ENCODE measurements at places on chromosomes 16 and 17.

GRCh38 chr17:73228748-73229236 is 32.9 kb downstream of the CPSF4L start:
- H3K4me3 ChIP-seq: no peak overlapping the region
- H3K4me1 ChIP-seq: peaks cover 68% of the 10 kb centered on the region
- H3K36me3 ChIP-seq: peaks cover 26% of the 10 kb centered on the region

DNA sequence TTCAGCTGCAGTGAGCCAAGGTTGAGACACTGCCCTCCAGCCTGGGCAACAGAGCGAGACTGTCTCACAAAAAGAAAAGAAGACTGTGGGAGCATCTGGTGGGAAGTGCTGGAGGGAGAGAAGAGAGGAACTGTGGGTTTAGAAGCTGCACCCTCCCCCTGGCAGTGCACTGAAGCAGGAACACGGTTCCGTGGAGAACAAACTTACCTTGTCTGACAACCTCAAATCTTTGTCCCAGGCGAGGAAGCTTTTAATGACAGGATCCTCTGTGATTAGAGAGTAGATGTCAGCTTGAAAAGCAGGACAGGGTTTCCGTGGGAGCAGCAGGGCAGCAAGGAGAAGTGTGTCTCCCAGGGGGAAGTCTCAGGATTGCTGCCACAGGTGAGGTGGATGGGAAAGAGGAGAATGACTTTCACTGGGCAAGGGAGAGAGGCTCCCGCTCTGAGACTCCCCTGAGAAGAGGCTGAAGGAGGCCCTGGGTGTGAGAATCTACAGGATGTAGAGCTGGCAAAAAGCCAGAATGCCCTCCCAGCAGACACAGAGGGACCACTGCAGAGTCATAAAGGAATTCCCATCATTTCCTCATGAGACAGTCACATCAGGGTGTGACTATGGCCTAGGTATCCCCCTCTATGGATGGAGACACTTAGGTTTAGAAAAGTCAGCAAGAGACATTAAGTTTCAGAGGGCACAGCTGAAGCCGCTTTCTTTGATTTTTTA is 22.9 kb downstream of the PRR11 start:
- no peaks in the 10 kb centered on the region for H3K4me1 ChIP-seq
- H3K4me3 ChIP-seq: no peak overlapping the region
- H3K27ac ChIP-seq: no peak overlapping the region
- DNase-seq: no peak
- peaks cover 68% of the 10 kb centered on the region for H3K36me3 ChIP-seq

GRCh38 chr16:52368859-52369258 is 178.1 kb downstream of the TOX3 start:
- no peaks in the 10 kb centered on the region for H3K27me3 ChIP-seq
- H3K27ac ChIP-seq: no peak overlapping the region
- no peaks in the 10 kb centered on the region for H3K36me3 ChIP-seq

- H3K36me3 ChIP-seq: peaks cover 9% of the 10 kb centered on the region
- no peak overlapping the region for H3K27ac ChIP-seq
- H3K4me1 ChIP-seq: peaks cover under 1% of the 10 kb centered on the region
- no peak for DNase-seq
- H3K27me3 ChIP-seq: no peaks in the 10 kb centered on the region
Observed at GRCh38 chr17:17191961-17192381, 14.2 kb downstream of the PLD6 start.

DNA sequence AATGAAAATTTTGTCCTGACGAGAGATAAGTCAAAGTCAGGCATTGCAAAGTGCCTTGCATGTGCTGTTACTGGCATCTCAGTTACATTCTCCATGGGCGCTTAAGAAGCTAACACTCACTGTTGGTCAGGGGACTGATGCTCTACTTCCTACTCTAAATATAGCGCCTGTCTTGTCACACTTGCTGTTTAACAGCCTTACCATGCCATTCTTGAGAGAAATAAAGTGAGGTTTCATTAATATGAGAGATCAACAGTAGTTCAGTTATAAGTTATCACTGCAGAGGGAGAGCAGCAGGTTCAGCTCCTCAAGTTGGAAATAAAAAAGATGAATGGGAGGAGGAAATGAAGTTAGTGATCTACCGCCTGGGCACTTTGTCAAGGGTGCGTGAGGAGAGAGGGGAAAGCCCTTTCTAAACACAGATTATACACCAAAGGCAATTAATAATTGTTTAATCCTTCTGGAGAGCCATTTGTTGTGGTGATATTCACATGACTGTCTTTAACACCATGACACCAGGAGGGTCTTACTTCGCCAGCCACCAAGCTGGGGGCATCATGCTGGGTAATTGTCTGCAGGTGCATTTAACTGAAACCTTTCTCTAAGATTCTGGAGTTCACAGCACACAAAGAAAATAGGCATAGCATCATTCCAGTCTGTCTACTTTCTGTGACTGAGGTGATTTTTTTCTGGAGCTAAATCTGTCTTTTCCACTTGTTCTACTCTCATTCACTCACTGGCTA is 568.7 kb upstream of the HSBP1 start:
- H3K36me3 ChIP-seq: no peaks in the 10 kb centered on the region
- H3K27me3 ChIP-seq: no peaks in the 10 kb centered on the region
- no peaks in the 10 kb centered on the region for H3K4me1 ChIP-seq
- DNase-seq: no peak

DNA sequence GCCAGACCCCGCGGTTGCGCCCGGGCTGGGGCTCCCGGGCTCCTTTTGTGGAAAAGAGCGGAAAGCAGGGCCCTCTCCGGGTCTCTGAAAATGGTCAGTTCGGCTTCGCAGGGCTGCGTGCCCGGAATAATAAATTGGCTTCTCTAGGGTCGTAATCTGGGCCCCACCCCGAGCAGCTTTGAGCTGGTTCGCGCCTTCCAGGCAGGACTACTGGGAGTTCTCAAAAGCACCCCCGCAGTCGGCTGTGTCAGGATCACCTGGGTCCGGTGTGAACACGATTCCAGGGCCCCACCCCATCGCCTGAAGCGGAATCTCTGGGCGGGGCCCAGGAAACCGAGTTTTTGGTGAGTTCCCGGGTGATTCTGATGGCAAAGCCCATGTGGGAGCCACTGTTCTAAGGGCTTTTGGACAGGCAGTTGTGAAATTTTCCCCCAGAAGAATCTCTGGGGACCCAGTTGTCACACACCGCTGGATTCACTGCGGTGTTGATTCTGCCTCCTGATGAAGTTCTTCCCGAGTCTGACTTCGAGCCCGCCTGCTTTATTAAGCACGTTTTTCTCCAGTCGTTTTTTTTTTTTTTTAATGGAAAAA is 77.0 kb downstream of the MRC2 start:
- H3K27me3 ChIP-seq: peaks cover 27% of the 10 kb centered on the region
- H3K36me3 ChIP-seq: no peaks in the 10 kb centered on the region
- peak overlapping the region; percentile 63 for H3K4me3 ChIP-seq
- no peak for DNase-seq
- H3K27ac ChIP-seq: no peak overlapping the region

DNA sequence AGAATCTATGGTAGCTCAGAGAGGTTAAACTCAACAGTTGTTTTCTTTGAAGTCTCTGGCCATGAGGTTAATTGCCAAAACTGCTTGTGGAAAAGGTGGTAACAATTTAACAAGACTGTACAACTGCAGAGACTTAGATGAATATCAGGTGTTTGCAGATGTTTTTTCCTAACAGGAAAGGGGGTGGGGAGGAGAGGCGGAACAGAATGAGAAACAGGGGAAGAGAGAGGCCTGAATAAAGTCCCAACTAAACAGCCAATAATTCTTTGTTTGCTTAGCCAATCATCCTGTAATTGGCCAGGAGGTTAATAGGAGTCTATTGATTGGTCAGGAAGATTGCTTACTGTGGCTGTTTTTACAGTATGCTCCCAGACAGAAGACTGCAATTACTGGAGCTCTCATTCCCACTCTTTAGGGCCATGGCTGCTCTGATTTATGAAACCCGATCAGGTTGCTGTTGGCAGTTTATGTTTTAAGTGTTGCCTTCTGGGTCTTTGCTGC is 249.7 kb upstream of the TBX2 start:
- DNase-seq: no peak
- H3K4me3 ChIP-seq: no peak overlapping the region
- peaks cover 23% of the 10 kb centered on the region for H3K4me1 ChIP-seq
- no peak overlapping the region for H3K27ac ChIP-seq
- no peaks in the 10 kb centered on the region for H3K27me3 ChIP-seq

GRCh38 chr16:85637808-85638647 is 24.9 kb downstream of the GSE1 start:
- no peak overlapping the region for H3K4me3 ChIP-seq
- H3K27ac ChIP-seq: no peak overlapping the region

- no peak overlapping the region for H3K27ac ChIP-seq
- no peak for DNase-seq
- H3K4me3 ChIP-seq: no peak overlapping the region
- peaks cover 1% of the 10 kb centered on the region for H3K4me1 ChIP-seq
- no peaks in the 10 kb centered on the region for H3K27me3 ChIP-seq
Observed at GRCh38 chr17:61076621-61077031, 323.0 kb upstream of the TBX2 start.

GRCh38 chr17:42214156-42214555 is 19.9 kb upstream of the GHDC start:
- DNase-seq: no peak
- no peak overlapping the region for H3K27ac ChIP-seq
- no peaks in the 10 kb centered on the region for H3K27me3 ChIP-seq
- peaks cover 54% of the 10 kb centered on the region for H3K36me3 ChIP-seq
- H3K4me1 ChIP-seq: no peaks in the 10 kb centered on the region

DNA sequence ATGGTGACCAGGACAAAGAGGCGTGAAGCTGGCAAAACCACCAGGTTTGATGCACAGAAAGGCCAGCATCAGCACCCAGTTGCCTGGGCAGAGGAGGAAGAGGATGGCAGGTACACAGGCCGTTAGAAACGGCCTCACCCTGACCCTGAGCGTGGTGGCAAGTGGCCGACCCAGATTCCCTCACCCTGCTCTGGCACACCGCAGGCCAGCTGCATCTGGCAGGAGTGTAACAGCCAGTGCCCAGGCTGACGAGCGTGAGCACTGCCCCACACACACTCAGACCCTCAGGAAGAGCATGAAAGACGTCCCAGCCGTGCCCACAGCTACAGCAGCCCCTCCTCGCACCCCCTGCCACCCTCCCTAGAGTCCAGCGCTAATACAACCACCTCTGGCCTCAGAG is 82.0 kb downstream of the ANKRD11 start:
- H3K27me3 ChIP-seq: no peaks in the 10 kb centered on the region
- H3K4me1 ChIP-seq: peaks cover 88% of the 10 kb centered on the region
- no peak for DNase-seq
- H3K27ac ChIP-seq: peak overlapping the region; percentile 80
- peaks cover 14% of the 10 kb centered on the region for H3K36me3 ChIP-seq
- peak overlapping the region; percentile 59 for H3K4me3 ChIP-seq

Data from activated CD8-positive, alpha-beta T cell treated with anti-CD3 and anti-CD28 coated beads, Interleukin-2, amount 10 ng/mL, durations not matched to agents 7 days and 5 days (primary cell).